8988T (cell line): ENCODE measurements at places on chromosomes 2 and 18.
A peak's percentile ranks its signal among the peaks of the same experiment; 100 is the strongest.

GRCh38 chr2:211248841-211249240 lies 692.4 kb downstream of the CPS1 start:
- DNase-seq = no peak

DNA sequence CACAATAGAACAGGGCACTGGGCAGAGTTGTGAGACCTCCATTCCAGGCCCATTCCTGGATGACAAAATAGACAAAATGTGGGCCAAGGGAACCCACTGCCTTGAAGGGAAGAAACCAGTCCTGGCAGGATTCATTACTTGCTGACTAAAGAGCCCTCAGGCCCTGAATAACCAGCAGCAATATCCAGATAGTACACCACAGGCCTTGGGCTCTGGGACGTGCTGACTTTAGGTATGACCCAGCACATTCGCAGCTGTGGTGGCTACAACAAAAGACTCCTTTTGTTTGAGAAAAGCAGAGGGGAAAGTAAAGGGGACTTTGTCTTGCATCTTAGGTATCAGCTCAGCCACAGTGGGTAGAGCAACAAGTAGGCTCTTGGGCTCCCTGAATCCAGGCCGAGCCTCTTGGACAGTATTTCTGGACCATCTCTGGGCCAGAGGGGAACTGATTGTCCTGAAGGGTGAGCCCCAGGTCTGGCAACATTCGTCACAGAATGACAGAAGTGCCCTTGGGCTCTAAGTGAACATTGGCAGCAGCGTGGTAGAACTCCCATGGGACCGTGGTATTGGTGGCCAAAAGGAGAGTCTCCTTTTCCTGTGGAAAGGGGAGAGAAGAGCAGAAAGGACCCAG lies 89.9 kb upstream of the CD226 start:
- DNase-seq = no peak

- DNase-seq = no peak
Measured at GRCh38 chr2:132681766-132682165, 11.8 kb upstream of the LYPD1 start.

DNA sequence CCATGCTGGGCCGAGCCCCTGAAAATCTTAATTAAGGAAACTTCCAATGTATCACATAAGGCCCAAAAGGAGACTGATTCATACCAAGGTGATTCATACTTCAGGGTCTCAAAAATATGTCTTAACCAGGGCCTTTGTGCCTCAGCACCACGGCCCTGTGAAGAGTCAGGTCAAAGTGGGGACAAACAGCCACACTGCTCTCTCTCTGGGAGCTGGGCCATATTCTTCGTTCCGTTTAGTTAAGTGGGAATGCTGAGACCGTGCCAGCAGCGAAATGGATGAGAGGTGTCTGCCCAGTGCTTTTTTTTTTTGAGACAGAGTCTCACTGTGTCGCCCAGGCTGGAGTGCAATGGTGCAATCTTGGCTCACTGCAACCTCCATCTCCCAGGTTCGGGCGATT lies 9.3 kb upstream of the PTMA start:
- DNase-seq = no peak

GRCh38 chr18:14997357-14997756 lies 249.4 kb downstream of the ANKRD30B start:
- DNase-seq = no peak

DNA sequence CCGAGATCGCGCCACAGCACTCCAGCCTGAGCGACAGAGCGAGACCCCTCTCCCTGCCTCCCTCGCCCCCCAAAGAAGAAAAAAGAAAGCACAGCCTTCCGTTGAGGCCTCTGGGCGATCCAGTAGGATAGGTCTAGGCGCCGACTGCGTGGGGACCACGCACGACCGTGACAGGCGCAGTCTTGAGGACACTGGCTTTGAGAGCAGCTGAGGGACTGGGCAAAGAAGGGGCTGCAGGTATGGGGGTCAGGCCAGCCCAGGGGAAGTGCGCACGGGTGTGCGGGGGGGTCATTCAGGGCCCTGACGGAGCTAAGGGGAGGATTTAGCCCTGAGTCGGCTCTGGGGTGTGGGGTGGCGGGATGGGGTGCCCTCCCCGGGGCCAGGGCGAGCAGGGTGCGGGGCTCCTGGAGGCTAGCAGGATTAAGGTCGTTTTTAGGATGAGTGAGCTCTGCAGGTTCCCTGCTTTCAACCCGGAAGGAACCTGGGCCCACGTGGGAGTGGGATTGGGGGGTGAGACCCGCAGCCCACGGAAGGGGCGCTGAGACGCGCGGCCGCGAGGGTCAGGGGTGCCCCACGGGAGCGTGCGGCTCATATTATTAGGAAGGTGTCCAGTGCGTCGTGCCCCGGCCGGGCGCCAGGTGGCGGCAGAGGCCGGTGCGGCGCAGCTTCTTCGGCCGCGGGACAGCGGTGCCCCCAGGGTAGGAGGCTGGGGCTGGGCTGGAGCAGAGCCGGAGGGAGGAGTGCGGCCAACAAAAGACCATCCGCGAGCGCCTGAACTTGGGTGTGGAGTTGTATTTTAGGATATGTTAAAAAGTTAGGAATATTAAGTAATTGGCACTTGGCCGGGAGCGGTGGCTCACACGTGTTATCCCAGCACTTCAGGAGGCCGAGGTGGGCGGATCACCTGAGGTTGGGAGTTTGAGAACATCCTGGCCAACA lies 20.5 kb upstream of the ZNF236 start:
- DNase-seq = peak; percentile 39

DNA sequence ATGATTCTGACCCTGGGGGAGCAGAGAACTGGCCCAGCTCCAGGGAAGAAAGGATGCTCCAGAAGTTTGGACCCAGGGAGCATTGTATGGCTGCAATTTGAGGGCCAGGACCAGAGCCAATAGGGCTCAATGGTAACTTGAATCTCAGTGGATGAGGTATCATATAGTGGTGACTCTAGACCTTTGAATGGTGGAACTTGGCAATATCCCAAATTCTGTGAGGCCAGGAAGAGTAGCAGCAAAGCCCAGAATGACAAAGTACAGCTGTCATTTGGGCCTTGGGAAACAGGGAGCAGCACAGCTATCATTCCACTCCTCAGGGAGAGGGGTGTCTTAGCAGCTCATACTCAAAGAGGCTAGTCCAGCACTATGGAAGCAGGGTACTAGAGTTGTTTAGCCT lies 332.9 kb upstream of the RBMS1 start:
- DNase-seq = no peak

DNA sequence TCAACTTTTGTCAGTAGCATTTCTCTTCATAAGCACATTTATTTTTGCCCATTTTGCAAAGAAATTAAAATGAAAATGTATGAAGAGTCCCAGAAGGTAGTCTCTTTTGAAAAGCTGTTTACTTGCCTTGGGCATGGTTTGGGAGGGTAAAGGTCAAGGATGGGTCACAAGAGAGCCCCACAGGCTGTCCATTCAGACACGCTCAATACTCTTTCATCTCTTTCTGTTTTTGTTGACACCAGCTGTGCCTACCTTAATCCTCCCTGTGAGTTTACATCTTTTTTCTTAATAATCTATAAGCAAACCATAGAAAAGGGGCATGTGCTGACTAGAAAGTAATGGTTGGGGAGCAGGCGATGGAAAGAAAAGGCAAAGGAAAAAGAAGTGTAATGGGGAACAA lies 49.6 kb upstream of the KLF7 start:
- no peak for DNase-seq

GRCh38 chr2:34627003-34627402 lies 1027.9 kb upstream of the FAM98A start:
- no peak for DNase-seq

GRCh38 chr2:121567957-121568409 lies 37.3 kb downstream of the RNU4ATAC start:
- DNase-seq = no peak

- DNase-seq = no peak
Measured at GRCh38 chr2:98929920-98930319, 6.1 kb downstream of the CRACDL start.

GRCh38 chr2:128715360-128715759 lies 396.7 kb upstream of the HS6ST1 start:
- DNase-seq = no peak

- DNase-seq = no peak
Measured at GRCh38 chr2:159953136-159953823, 109.1 kb downstream of the PLA2R1 start.

GRCh38 chr18:75141166-75141565 lies 67.8 kb downstream of the PTGR3 start:
- DNase-seq = no peak

DNA sequence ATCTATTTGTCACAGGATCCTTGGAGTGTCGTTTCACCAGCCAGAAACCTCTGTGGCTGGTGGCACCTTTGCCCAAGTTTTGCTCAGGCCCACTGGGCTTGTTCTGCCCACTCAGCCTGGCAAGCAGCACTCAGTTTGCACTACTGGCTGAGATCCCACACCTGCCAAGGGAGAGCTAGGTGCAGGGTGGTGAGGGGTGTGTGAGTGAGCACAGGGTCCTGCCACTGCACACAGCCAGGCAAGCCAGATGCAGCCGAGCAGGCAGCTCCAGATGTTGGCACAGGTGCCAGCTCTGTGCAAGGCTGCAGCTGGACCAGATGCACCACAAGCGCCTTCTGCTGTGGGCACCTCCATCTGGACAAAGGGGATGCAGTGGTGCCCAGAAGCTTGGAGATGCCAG lies 281.7 kb upstream of the UBE2E3 start:
- no peak for DNase-seq

DNA sequence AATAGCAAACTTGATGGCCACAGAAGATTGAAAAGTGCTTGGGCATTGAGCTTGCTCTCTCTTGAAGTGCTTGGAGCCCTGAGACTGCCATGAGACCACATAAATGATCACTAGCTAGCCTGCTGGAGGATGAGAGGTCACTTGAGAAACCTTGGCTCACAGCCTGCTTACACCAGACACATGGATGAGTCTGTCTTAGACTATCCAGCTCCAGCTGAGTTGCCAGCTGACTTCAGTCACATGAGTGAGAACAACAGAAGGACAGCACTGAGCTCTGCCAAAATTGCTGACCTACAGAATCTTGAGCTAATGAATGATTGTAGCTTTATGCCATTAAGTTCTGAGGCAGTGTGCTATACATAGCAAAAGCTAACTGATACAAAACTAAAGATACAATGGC lies 18.1 kb downstream of the NABP1 start:
- no peak for DNase-seq

DNA sequence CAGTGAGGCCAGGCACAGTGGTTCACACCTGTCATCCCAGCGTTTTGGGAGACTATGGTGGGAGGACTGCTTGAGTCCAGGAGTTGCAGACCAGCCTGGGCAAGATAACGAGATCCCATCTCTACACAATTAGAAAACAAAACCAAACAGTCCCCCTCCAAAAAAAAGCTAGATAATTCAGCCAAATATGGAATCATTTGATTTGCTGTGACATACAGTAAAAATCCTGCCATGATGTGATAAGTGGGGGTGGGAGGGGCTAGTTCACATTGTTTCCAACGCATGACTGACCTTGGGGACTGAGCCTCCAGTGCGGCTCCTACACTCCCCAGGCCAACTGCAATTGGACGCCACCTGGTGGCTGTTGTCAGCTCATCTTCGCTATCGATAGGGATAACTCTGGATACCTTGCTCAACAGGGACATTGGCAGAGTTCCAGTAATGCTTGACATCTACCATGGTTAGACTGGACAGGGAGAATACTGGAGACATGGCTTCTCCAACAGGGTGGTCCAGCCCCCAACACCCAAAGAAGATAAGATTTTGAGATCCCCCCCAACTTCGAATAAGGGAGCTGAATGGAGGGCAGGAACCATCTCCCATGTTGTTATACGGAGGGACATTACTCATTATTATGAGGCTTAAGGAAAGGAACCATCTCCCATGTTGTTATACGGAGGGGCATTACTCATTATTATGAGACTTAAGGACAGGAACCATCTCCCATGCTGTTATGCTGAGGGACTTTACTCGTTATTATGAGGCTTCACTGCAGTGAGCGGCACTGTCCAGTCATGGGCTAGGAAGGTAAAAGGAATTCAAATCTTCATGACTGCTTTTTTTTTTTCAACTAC lies 135.9 kb downstream of the TGIF1 start:
- DNase-seq = peak; percentile 59

DNA sequence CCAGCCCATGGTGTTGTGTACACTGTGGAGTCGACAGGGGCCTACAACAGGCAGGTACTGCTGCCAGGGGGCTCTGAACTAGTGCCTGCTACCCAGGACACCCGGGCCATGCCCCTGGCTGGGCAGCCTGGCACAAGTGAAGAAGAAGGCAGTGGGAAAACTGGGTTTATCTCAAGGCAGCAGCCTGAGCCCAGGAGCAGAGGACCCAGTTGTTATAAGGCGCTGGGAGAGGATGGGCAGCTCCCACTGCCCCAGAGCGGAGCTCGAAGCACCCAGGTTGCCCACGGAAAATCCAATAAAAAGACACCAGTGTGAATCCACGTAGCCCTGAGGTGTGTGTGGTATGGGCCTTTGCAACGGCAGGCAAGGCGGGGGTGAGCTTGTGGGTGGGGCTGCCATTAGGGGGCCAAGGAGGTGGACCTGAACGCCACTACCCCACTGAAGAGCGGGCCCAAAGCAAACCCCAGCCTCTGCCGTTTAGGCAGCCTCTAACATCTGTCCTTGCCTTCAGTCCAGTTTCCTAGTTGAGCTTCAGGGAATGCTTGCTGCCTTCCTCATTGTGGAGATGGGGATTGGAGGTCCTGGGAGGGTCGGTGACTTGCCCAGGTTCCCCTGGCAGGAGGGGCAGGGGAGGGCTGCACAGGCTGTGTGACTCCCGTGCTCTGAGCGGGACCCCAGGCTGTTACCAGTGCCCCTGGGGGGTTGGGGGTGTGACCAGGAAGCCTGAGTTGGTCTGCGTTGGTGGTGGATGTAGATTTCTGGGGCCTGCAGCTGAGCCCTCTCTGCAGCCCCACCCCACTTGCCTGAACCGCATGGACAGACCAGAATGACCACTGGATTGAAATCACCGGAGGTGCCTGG lies 16.0 kb downstream of the ARID5A start:
- DNase-seq = no peak

DNA sequence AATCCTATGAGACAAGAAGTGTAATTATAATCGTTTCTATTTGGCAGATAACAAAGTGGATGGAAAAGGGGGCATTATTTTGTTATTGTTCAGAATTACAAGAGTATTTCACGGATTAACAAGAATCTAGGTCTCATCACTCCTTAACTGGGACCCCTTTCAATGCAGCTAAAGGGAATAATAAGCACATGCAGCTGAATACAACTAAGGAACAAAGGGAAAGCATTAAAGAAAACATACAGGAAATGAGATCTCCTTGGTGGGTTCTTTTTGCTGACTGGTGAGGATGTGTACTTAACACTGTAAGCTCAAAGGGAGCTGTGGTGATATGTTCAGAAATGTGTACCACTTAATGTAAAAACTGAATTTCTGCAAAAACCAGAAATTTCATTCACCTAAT lies 140.5 kb upstream of the WDSUB1 start:
- no peak for DNase-seq

DNA sequence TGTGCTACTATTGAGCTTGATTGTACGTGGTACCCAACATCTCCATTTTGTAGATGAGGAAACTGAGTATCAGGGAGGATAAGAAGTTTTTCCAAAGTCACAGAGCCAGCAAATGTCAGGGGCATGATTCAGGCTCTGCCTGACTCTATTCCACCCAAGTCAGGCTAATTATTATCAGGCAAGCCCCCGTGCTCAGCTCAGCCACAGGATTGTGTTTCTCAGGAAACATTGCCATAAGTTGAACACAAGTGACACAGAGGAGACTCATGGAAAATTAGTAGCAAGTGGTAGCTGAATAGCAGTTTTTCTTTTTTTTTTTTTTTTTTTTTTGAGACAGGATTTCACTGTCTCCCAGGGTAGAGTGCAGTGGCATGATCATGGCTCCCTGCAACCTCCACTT lies 260.5 kb downstream of the C1D start:
- no peak for DNase-seq

- DNase-seq = no peak
Measured at GRCh38 chr2:106565599-106565998, 78.4 kb downstream of the CD8B2 start.

- peak; percentile 86 for DNase-seq
Measured at GRCh38 chr2:64609227-64609941, 44.3 kb downstream of the SERTAD2 start.
